ENCODE measurements at places on chromosomes 1 and 21.

DNA sequence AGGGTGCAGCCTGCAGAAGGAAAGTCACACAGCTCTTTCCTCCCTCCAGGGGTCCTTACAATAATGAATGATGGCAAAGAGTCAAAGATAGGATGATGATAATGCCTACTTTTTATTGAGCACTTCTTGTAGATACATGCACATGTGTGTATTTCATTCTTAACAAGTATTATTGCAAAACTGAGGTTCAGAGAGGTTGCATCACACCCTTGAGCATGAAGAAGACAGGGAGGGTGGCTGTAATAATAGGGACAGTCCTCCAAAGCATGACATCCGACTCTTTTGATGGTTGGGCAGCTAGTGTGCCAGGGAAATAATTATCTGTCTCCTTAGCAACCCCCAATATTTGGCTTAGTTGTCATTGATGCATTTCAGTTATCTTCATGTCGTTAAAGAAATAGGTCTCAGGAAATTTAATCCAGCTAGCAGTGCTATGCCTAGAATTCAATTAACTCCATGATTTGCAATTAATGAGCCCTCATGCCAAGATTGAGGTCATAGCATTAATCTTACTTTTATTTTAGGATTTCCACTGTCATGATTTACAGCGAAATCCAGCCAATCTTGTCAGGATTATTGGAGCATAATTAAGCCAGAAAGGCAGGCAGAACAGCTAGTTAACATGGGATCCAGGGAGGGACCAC, 35.0 kb downstream of the DNAJC6 start:
- no peak for DNase-seq

DNA sequence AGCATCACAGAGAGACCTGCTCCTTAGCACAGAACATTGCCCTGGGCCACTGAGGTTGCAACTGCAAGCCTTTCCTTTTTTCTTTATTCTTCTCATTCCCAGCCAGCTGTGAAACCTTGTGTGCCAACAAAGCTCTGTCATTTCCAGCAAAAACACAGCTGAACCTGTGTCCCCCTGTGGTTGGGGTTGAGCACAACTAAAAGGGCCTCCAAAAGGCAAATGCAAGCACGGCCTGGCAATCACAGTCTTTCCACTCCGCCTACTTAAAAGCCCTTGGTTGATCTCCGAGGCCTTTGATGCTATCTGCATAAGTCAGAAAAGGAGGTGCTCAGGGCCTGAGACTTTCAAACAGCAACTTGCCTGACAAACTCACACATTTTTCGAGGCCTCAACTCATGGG, 32.7 kb downstream of the SUSD4 start:
- no peak for DNase-seq

GRCh38 chr1:101167891-101168290, 68.9 kb upstream of the S1PR1 start:
- no peak for DNase-seq

DNA sequence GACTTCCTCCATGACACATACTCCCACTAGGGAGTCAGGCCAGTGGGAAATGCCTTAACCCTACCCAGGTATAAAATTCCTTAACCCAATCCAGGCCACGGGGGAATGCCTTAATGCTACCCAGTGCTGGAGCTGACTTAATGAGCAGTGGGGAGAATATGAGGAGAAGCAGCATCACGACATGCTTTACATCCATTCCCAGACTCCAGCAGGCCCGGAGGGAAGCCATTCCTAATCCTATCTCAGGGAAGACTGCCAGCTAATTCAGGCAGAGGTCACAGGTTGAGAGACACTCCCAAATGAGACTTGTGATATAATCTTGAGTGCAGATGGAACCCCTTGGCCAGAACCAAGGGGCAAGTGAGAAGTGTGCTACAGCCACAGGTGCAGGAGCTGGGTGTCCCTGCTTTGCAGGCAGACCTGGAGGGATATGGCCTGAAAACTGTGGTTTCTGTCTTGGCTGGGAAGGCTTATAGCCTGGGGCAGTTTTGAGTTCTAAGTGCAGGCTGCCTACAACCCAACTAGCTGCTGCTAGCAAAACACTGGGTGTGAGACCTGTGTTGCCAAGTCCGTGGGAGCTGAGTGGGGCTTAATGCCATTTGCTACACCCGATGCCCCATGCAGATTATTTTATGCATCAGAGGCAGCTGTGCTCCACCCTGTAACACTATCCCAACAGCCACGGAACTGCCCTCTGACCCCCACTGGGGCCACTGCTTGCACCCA, 45.1 kb upstream of the GUCA2A start:
- no peak for DNase-seq

DNA sequence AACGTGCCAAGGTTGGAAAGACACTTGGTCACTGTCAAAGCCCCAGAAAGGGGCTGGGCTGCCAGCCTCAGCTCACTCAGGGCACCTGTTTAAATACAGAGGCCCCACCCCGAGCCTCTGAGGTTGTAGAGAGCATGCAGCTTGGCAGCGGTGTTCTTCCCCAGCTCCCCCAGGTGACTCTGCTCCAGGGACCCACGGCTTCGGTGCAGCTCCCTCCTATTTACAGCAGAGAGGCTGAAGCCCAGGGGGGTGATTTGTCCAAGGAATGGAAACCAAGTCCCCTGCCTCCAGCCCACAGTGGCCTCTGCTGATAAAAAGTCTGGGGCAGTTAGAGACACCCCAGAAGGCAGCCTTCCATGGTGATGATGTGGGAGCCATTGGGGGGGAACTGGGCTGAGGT, 9.1 kb upstream of the C1QA start:
- DNase-seq, result no peak

DNA sequence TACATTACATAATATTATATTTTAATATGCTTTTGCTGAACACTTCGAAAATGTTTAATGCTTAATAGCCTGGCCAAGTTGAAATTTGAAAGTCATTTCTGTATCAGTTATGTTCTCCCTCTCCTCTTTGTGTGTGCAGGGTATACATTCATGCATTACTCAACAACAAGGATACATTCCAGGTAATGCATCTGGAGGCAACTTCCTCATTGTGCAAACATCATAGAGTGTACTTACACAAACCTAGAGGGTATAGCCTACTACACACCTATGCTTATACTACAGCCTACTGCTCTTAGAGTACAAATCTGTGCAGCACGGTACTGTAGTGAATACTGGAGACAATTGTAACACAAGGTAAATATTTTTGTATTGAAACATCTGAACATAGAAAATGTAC, 407.3 kb downstream of the MRPL39 start:
- no peak for DNase-seq

- DNase-seq, result no peak
Measured at GRCh38 chr1:73044241-73045036, 762.1 kb upstream of the NEGR1 start.

DNA sequence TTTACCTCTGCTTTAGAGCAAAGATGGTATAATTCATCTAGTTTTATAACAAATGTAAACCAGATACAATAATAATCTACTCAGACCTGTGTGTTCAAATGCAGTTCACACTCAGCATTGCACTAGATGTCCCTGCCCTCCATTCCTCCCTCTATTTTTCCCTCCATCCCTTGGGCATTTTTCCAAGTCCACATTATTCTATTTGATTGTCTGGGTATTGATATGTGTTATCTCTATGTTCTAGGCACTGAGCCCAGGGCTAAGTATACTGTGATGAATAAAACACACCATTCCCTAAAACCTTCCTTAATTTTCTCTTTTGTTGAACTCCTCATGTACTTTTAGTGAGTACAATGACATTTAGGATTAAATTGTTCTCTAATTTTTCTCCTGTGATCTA, 66.2 kb upstream of the HMCN1 start:
- no peak for DNase-seq

GRCh38 chr1:62228883-62229187, 34.2 kb downstream of the L1TD1 start:
- DNase-seq, result no peak

DNA sequence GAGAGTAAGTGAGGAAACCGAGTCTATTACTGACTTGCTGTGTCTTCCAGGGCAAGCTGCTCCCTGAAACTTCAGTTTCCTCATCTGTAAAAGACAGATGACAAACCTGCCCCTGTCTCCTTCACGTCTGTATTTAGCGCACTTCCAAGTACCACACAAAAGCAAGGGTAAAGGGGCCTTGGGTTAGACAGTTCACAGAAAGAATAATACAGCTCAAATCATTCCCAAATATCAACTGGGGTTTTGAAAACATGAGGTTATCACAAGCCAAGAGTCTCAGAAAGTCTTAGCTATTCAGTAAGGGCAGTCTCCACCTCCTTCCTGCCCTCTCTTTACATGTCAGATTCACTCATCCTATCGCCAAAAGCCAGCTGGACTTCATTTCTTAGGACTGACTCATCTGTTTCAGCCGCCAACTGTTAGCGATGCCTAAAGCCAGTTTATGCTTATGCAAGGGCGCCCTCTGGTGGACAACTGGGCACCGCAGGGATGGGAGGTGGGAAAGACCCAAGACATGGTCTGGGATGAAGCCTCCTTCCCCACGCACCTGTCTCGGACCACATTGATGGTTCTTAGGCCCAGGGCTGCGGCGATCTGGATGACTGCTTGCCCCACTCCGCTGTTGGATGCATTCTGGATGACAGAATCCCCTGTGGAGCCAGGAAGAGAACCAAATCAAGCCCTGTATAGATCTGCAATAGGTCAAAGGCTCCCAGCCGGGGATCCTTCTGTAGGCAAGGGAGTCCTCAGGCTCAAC, 21.1 kb upstream of the SRSF4 start:
- DNase-seq, result peak; percentile 31

- no peak for DNase-seq
Measured at GRCh38 chr1:26907071-26907917, 6.5 kb downstream of the NR0B2 start.

- no peak for DNase-seq
Measured at GRCh38 chr21:44049606-44050005, 37.5 kb downstream of the TRAPPC10 start.

DNA sequence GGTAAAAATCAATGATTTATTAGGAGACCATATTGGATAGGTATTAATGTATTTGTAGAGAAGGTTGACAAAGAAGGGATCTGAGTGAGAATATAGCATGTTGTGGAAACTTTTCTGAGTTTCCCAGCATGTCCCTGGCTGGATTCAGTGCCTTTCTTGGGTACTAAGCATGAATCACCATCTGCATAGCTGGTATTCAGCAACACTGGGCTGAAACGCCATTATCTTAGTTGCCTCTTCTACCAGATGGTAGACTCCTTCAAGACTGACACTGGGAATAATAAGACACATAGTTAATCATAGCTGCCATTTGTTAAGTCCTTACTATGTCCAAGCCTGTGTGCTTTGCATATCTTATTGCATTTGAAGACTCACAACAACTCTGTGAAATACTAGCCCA, 45.5 kb downstream of the ATP5PF start:
- no peak for DNase-seq

GRCh38 chr1:183544598-183545297, 45.5 kb downstream of the NCF2 start:
- no peak for DNase-seq

GRCh38 chr1:203480525-203481084, 5.0 kb downstream of the PRELP start:
- no peak for DNase-seq

- DNase-seq, result no peak
Measured at GRCh38 chr1:170592591-170593111, 60.7 kb downstream of the GORAB start.

GRCh38 chr21:33414926-33415325, 11.7 kb downstream of the IFNGR2 start:
- DNase-seq, result no peak

DNA sequence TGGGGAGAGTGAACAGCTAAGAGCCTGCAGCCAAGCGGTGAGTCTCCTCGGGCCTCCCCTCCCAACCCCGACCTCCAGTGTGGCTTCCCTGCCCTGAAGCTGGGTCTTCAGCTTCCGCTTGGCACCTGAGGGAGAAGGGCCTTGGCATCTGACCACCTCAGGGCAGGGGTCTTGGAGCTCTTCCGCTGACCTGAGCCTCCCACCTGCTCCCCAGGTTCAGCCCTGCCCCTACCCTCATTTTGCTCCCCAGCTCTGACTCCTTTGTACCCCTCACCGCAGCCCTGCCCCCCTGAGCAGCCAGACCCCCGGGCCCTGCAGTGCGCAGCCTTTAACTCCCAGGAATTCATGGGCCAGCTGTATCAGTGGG, 4.9 kb downstream of the ADAMTSL4 start:
- DNase-seq, result no peak

- DNase-seq, result no peak
Measured at GRCh38 chr1:65059930-65060538, 88.0 kb upstream of the AK4 start.

- no peak for DNase-seq
Measured at GRCh38 chr1:14120895-14121294, 420.9 kb downstream of the PRDM2 start.

GRCh38 chr21:23003951-23004350, 2005.7 kb downstream of the NCAM2 start:
- no peak for DNase-seq

DNA sequence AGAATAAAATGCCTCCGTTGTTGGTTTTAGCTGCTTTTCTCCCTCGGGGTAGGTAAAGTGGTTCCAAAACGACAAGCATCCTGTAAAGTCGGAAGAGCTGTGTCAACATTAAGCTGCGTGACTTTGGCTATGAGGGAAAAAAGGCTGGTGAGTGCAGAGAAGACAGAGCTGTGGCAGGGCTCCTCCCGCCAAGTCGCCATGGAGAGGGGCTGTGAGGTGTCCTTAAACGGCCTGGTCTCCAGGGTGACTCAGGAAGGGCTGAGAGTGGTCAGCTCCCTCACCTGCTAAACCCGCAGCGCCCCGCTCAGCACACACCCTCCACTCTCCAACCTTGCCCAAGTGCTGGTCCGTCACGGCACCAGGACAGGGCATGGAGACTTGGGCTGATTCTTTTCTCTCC, 91.6 kb upstream of the SAMD11 start:
- DNase-seq, result no peak

GRCh38 chr1:202285908-202286307, 55.8 kb downstream of the UBE2T start:
- DNase-seq, result no peak

GRCh38 chr1:1080951-1081310, 6.8 kb upstream of the RNF223 start:
- DNase-seq, result no peak
